ENCODE measurements at places on chromosomes 4 and X.

DNA sequence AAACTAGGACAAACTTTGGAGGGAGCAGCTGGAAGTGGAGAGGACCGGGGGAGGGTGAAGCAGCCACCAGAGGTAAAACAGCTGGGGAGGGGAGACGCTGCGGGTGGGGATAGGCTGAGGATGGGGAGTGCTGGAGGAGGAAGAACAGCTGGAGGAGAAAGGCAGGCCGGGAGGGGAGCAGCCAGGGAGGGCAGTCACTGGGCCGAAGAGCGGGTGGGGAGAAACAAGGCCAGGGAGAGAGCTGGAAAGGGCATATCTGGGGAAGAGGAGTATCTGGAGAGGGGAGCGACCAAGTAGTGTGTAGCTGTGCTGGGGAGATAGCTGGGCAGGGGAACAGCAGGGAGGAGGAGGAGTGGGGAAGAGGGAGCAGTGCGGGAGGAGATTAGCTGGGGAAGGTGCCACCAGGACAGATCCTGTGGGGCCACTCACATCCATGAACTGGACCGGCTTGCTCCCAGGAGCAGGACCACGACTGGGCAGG lies 2.7 kb downstream of the SLC38A5 start:
- no peak for DNase-seq

DNA sequence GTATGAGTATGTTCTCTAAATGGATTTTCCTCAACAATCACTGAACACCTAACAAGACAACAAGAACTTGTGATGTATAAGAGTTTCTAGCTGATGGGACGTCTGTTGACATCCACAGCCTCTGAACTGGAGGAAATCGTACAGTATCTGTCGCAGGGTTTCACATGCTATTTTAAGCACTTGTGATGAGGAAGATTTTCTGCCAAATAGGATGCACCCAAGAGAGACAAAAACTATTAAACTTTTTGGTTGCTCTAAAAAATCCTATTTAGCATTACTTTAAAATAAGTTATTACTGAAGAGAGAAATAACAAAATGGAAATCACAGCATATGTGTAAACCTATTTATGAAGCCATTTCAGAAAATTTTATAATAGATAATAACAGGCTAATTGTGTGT lies 356.1 kb upstream of the SLC7A11 start:
- no peak for DNase-seq

GRCh38 chr4:146330392-146330791 lies 116.1 kb downstream of the REELD1 start:
- DNase-seq: no peak

DNA sequence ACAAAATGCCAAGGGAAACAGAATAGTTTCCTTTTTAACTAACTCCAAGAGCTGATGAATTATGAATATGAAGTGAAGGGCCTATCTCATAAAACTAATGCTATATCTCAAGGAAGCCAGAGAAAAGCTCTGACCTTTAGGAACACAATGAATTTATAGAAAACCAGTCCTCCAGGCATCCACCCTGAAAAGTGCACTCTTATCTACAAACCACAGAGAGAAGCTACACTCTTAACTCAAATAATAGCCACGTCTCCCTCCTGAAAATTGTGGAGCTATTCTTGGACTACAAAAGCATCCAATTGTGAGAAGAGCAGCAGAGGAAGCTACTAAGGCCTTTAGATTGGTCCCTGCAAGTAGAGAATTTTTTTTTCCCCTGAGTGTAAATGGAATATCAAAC lies 253.9 kb downstream of the IL15 start:
- no peak for DNase-seq

- DNase-seq: no peak
Measured at GRCh38 chrX:42776195-42776594, 1.8 kb downstream of the PPP1R2C start.

DNA sequence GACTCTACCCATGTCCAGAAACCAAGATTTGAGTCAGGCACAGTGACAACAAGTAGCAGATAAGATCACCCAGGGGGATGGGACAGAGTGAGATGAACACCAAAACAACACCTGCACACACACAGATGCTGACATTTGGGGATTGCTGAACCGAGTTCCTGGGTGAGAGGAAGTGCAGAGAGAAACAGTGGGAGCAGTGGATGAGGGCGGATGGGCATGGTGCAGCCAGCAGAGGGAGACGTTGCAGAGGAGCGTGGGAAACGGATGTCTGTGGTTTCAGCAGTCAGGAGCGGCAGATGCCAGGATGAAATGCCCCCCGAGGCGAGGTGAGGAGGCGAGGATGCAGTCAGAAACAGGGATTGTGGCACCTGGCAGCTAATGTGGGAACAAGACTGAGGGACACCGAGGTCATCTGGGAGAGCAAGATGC lies 78.6 kb upstream of the STS start:
- no peak for DNase-seq

DNA sequence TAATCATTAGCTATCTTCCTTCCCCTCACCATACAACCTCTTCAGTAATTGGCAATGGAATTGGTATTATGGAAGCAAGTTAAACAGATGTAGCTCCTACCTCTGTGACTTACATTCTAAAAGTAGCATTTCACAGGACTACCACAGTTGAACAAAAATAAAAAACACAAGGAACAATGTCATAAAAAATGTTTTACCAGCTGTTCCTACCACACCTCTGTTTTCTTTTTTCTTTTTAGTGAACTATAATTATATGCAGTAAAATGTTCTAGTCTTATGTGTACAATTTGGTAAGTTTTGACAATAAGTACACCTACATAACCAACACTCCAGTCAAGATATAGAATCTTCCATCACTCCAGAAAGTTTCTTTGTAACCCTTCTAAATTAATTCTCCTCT lies 54.1 kb upstream of the GEMIN8 start:
- DNase-seq: no peak

GRCh38 chrX:136850441-136851175 lies 29.9 kb downstream of the RBMX start:
- no peak for DNase-seq

DNA sequence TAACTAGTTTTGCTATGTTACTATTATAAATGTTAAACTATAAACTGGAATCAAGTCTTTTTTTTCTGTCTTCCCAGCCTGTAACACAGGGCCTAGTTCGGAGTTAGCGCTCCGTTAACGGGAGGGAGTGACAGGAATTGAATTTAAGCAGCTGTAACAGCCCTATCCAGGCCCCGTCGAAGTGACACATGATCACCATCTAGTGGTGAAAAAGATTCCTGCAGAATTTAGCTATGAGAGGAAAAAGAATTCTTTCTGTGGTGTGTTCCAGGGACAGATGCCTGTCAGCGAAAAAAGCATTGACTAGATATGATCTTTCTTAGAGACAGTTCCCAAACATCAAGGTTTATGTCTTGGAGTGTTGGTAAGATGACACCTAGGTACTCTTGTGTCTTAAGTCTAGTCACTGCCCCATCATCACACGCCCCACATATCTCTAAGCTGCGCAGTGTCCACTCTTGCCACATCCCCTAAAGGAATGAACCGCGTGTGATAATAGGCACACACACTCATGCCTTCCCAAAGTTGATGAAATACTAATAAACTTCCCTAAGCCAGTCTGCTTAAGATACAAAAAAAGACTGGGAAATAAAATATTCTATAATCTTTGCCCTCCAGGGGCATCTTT lies 2.1 kb downstream of the GAB3 start:
- peak; percentile 79 for DNase-seq

DNA sequence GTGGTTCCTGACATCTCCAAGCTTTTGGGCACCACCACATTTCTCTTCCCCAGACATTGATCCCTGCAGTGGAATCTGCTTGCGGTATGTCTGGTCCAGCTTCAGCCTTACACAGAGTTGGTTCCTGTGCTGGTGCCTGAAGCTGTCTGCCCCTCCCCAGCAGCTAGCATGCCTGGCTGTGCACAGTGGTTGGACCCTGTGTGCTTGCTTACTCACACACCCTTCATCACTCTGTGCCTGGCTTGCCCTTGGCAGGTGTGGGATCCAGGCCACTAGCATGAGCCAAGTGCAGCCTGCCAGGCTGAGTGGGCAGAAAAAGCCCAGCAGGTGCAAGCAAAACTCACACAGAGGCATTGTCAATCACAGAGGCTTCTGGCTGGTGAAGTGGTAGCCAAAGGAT lies 473.8 kb downstream of the ACTRT1 start:
- no peak for DNase-seq

DNA sequence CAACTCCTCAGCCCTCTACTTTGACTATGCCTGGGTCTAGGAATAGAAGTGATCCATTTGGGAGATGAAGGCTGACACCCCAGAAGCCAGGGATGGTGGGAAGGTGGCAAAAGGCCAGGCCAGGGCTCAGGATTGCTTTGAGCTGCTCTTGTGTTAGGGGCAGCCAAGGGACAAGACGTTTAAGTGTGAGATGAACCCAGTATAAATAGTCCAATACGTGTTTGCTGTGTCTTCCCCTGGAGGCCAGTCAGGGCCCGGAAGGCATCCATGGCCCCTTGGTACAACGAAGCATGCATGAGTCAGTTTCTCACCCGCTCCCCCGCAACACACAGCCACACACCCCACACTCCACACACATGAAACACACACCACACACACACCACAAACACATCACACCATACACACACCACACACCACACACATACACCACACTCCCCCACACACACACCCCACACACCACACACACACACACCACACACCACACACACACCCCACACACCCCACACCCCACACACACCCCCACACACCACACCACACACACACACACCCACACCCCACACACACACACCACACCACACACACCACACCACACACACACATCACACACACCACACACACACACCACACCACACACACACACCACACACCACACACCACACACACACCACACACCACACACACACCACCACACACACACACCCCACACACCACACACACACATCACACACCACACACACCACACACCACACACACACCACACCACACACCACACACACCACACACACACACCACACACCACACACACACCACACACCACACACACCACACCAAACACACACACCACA lies 5.1 kb downstream of the STARD8 start:
- no peak for DNase-seq

GRCh38 chr4:169175035-169175434 lies 95.7 kb downstream of the SH3RF1 start:
- DNase-seq: no peak

DNA sequence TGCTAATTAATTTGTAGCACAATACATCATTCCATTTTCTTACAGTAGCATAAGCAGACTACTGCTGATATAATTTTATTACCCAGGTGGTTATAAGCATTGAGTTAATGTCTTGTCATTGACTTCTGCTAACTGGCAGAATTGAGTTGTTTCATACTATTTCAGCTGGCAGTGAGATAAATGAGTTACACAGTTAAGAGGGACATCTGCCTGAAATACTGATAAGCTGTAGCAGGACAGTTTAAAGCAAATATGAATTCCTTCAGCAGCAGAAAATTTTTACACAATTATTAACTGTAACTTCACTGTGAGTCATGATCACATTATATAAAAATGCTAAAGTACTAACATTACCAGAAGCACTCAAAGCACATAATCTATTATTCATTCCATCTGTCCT lies 326.8 kb downstream of the INPP4B start:
- DNase-seq: no peak

GRCh38 chr4:179766938-179767337 lies 2324.7 kb upstream of the AGA start:
- DNase-seq: no peak

- no peak for DNase-seq
Measured at GRCh38 chr4:63361066-63361465, 1048.2 kb downstream of the TECRL start.

- no peak for DNase-seq
Measured at GRCh38 chrX:99271641-99272040, 1138.4 kb downstream of the PCDH19 start.

DNA sequence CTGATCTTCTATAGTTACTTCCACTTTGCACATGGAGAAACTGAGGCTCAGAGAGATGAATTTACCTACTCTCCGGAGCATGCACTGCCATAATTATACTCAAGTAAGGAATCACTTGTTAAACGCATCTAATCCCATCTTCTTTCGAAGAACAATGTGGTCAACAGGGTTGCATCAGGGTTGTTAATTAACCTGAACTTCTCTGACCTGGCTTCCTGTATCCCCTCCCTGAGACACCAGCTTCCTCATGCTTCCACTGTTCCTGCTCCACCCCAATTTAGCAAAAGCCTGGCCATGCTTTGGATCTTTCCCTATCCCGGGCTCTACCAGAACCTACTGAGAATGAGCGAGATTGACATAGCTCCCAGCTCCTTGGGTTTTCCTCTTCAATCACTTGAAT lies 136.7 kb downstream of the SMIM20 start:
- no peak for DNase-seq

DNA sequence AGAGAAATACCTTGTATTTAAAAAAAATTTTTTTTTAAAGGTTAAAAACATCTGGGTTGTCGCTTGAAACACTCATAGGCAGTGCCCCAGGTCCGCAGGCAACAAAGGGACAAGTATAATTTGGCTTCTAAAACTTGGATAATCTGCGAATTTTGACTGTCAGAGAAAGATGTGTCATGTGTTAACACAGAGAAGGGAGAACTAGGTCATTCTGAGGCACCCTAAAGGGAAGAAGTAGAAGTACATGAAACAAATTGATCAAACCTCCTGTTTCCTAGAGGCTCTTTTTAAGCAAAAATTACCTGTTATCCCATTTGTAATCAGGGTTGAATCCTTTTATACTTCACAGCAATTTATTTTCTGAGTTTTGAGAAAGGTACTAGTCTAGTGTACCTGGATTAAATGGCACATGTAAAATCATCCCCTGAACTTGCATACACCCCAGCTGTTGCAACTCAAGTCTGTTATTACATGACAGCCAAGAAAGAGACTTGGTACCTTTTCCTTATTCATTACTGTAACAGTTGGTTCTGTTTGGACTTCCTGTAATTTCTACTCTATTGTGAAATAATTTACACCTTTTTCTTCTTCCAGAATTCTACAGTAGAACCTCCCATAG lies 1.7 kb downstream of the SRD5A3 start:
- no peak for DNase-seq

DNA sequence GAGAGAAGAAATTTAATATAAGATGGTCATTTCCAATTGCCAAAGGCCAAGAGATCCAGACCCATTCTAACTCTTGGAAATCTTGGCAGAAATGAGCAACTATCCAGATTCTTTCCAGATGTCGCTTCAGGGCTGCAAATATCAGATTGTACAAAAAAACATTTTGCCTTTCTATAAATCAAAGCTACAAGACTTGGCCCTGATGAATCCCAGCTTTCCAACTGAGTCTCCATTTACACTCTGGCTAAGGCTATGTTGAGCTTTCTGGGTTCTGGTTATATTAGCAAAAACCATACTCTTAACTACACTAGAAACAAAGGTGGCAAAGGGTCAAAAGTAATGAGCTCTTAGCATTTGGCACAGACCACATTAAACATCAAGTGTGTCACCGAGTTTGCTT lies 345.8 kb downstream of the OPHN1 start:
- no peak for DNase-seq
